Kidney (tissue), 22 donors: ENCODE measurements at places on chromosomes 7 and 10.
A peak's percentile ranks its signal among the peaks of the same experiment; 100 is the strongest.

- no peak overlapping the region for H3K4me3 ChIP-seq
- no peak overlapping the region for H3K27ac ChIP-seq
- no peaks in the 10 kb centered on the region for H3K4me1 ChIP-seq
- H3K36me3 ChIP-seq: no peaks in the 10 kb centered on the region
- no peaks in the 10 kb centered on the region for H3K27me3 ChIP-seq
- DNase-seq: no peak
Measured at GRCh38 chr7:111067251-111067650, 23.7 kb upstream of the LRRN3 start.

GRCh38 chr7:33790746-33791145 is 114.6 kb upstream of the BMPER start:
- no peaks in the 10 kb centered on the region for H3K4me1 ChIP-seq
- H3K27ac ChIP-seq: no peak overlapping the region
- H3K36me3 ChIP-seq: no peaks in the 10 kb centered on the region
- no peak overlapping the region for H3K4me3 ChIP-seq
- no peaks in the 10 kb centered on the region for H3K27me3 ChIP-seq

DNA sequence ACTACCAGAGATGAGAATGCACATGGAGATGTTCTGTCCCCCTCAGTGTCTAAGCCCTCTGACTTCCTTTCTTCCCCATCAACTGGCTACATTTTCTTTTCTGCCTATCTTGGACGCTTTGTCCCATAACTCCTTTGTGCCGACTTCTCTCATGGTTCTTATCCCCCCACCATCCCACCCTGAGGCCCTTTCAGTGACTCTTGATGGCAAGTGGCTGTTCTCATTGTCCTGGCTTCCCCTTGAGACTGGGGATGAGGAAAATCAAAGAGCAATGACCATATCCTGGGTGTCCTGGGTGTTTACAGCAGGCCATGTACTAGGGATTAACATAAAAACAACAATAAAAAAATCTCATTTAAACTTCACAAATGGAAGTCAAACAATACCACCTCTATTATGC is 18.8 kb upstream of the GGCT start:
- H3K4me1 ChIP-seq: peaks cover 5% of the 10 kb centered on the region
- no peaks in the 10 kb centered on the region for H3K27me3 ChIP-seq
- no peak overlapping the region for H3K4me3 ChIP-seq
- no peaks in the 10 kb centered on the region for H3K36me3 ChIP-seq

DNA sequence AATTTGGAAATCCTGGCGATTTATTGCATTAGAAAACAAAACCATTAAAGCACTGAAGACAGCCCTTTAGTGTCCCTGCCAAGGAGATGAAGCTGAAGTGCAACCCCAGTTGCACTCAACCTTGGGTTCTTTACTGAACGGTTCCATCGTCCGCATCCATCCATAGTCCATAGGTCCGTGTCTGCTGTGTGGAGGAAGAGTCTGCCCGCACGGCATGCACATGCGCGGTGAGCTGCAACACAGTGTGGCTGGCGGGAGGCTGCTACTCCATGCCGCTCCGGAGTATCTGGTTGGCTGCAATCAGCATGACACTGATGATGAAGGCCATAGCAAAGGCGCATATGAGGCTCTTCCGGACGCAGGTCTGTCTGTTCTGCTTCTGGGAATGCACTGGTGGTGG is 624.6 kb downstream of the CALN1 start:
- no peak overlapping the region for H3K4me3 ChIP-seq
- H3K27me3 ChIP-seq: no peaks in the 10 kb centered on the region
- DNase-seq: no peak
- no peaks in the 10 kb centered on the region for H3K4me1 ChIP-seq
- no peak overlapping the region for H3K27ac ChIP-seq

DNA sequence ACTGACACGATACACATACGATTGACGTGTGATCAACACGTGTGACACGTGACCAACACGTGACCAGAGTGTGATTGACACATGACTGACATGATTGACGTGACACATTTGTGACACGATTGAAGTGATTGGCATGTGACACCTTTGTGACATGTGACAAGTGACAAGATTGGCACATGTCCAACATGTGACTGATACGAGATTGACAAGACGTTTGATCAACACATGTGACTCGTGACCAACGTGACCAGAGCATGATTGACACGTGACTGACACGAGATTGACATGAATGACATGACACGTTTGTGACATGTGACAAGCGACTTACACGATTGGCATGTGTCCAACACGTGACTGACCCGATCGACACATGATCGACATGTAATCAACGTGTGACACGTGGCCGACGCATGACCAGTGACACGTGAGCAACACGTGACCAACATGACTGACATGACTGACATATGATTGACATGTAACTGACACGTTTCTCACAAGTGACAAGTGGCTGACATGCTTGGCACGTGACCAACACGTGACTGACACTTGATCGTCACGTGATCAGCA is 22.0 kb downstream of the CRPPA start:
- H3K27me3 ChIP-seq: no peaks in the 10 kb centered on the region
- DNase-seq: no peak
- no peak overlapping the region for H3K27ac ChIP-seq
- H3K4me1 ChIP-seq: no peaks in the 10 kb centered on the region
- H3K4me3 ChIP-seq: no peak overlapping the region
- H3K36me3 ChIP-seq: peaks cover 20% of the 10 kb centered on the region

GRCh38 chr7:50166997-50167965 is 74.2 kb upstream of the ZPBP start:
- H3K27me3 ChIP-seq: no peaks in the 10 kb centered on the region
- no peaks in the 10 kb centered on the region for H3K36me3 ChIP-seq
- no peak for DNase-seq
- no peaks in the 10 kb centered on the region for H3K4me1 ChIP-seq
- H3K4me3 ChIP-seq: no peak overlapping the region

DNA sequence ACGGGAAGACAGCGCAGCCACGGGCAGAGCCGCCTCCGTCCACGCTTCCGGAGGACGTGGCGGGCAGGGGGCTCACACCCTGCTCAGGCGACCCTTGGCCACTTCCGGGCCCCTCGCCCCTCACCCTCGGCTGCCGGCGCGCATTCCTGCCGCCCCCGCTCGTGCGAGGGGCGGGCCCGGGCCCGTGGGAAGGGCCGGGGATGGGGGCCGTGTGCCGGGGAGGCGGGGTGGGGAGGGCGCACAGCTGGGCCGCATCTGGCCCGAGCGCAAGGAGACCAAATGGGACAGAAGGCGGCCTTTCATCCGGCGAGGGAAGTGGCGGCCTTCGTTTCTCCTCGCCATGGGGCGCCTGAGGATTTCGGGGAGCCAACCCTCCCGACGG is 846 bp upstream of the LFNG start:
- no peaks in the 10 kb centered on the region for H3K27me3 ChIP-seq
- H3K36me3 ChIP-seq: no peaks in the 10 kb centered on the region
- H3K4me1 ChIP-seq: no peaks in the 10 kb centered on the region
- H3K4me3 ChIP-seq: no peak overlapping the region
- peak overlapping the region; percentile 32 for H3K27ac ChIP-seq

DNA sequence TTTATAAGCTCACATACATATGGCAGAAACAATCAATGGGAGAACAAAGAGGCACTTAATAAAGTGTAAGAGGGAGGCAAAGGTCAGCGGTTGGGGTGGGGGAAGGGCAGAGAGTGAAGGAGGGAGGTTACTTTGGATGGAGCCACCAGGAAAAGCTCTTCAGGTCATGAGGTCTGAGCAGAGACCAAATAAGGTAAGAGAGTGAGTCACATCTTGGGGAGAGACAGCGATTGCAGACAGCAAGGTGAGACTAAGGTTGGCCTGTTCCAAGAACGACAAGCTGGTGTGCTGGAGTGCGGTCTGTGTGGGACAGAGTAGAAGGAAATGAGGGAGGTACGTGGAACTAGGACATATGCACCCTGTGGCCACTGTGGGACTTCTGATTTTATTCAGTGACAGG is 74.3 kb upstream of the TOMM7 start:
- H3K36me3 ChIP-seq: no peaks in the 10 kb centered on the region
- H3K27me3 ChIP-seq: no peaks in the 10 kb centered on the region
- H3K27ac ChIP-seq: no peak overlapping the region
- H3K4me1 ChIP-seq: no peaks in the 10 kb centered on the region
- no peak overlapping the region for H3K4me3 ChIP-seq

DNA sequence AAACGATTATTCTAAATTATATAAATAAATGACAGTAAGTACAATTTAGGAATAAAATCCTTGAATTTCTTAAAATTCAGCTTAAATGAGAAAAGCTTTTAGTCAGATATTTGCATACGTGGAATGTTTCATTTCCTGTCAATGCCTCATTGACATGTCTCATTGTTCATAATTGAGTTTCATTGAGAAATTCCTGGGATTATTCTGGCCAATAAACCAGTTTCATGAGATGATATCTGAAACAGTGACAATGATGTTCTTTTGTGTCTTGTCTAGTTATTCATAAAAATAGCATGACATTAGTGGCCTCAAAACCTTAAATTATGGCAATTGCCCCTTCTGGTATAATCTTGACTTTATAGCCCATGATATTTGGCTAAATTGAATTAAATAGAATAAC is 95.8 kb downstream of the DKK1 start:
- no peak overlapping the region for H3K27ac ChIP-seq
- no peak for DNase-seq
- H3K4me3 ChIP-seq: no peak overlapping the region
- H3K27me3 ChIP-seq: no peaks in the 10 kb centered on the region

- no peak for DNase-seq
- H3K27ac ChIP-seq: no peak overlapping the region
- no peak overlapping the region for H3K4me3 ChIP-seq
- H3K4me1 ChIP-seq: no peaks in the 10 kb centered on the region
- peaks cover 6% of the 10 kb centered on the region for H3K36me3 ChIP-seq
Measured at GRCh38 chr7:30584415-30584814, 10.3 kb upstream of the GARS1 start.

DNA sequence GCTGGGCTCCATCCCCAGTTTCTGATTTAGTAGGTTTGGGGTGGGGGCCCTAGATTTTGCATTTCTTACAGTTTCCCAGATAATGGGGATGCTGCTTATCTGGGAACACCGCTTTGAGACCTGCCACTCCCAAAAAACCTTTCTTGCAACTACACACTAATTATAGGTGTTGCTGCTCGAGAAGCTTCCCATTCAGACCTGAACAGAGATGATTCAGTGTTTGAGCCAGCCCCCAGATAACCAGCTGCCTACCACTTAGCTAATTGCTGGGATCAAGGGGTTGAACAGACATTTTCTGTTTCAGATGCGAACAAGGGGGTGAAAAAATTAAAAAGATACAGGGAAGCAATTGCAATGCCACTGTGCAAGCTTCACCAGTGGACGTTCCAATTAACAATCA is 448.5 kb downstream of the KCNMA1 start:
- no peaks in the 10 kb centered on the region for H3K4me1 ChIP-seq
- no peak overlapping the region for H3K4me3 ChIP-seq
- H3K27me3 ChIP-seq: no peaks in the 10 kb centered on the region
- H3K27ac ChIP-seq: no peak overlapping the region
- DNase-seq: no peak

- no peaks in the 10 kb centered on the region for H3K4me1 ChIP-seq
- H3K4me3 ChIP-seq: no peak overlapping the region
- no peak for DNase-seq
Measured at GRCh38 chr10:131173484-131174210, 137.9 kb downstream of the TCERG1L start.

- no peaks in the 10 kb centered on the region for H3K4me1 ChIP-seq
- no peaks in the 10 kb centered on the region for H3K36me3 ChIP-seq
- H3K4me3 ChIP-seq: no peak overlapping the region
- DNase-seq: no peak
Measured at GRCh38 chr10:127919418-127920271, 12.7 kb downstream of the PTPRE start.

- H3K36me3 ChIP-seq: peaks cover 12% of the 10 kb centered on the region
- H3K27me3 ChIP-seq: no peaks in the 10 kb centered on the region
- H3K4me3 ChIP-seq: no peak overlapping the region
- no peak overlapping the region for H3K27ac ChIP-seq
- no peaks in the 10 kb centered on the region for H3K4me1 ChIP-seq
- DNase-seq: no peak
Measured at GRCh38 chr7:131443496-131443895, 112.9 kb downstream of the PODXL start.

DNA sequence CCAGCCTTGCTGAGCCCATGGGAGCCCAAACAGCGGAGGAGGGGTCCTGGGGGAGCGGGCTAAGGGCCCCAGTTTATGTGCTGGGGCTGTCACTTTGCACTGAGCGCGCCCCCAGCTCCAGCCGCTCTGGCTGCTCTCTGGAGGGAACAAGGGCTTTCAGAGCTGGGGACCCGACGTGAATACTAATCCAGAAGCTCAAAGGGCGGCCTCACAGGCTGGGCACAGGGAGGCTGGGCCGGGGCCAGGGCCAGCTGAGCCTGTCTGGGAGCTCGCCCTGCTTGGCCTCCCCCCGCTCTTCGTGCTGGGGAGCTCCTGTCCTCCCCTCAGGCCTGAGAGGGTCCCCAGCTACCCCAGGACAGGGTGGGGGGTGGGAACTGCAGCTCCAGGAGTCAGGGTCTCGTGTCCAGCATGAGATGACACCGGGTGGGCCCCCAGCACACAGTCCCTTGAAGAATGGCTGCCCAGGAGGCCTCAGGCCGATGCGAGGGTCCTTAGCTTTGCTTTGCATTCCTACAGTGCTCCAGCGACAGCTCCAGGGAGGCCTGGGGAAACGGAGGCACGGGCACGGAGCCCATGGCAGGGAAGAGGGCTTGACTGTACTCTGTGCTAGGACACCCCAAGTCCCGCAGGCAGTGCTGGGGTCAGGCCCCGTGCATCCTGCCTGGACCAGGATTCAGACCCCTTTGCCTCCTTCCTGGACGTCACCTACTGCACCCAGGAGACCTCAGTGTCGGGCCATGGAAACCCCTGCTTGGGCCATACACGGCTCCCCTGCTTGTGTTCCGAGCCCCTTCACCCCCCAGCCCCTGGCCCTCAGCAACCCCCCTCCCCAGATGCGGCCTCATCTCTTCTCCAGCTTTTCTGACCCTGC is 5.8 kb upstream of the AMZ1 start:
- H3K4me3 ChIP-seq: no peak overlapping the region
- peak; percentile 62 for DNase-seq
- H3K4me1 ChIP-seq: no peaks in the 10 kb centered on the region
- H3K36me3 ChIP-seq: no peaks in the 10 kb centered on the region
- H3K27me3 ChIP-seq: no peaks in the 10 kb centered on the region
- no peak overlapping the region for H3K27ac ChIP-seq

DNA sequence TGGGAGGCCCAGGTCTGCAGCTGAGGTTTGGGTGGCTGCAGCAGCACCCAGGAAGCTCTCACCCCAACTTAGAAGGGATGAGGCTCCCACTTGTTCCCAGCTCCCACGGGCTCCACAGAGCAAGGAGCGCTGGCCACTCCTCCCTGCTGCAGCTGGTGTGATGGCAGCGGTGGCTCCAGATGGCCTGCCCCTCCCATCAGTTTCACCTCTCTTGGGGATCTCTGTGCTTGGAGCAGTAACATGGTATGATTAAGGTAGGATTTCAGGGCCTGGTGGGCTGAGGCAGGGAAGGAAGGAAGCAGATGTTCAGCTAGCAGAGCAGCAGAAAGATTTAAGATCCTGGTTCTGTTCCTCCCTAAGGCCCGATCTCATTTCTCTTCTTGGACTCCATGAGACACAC is 66.8 kb upstream of the KIF5B start:
- no peak overlapping the region for H3K27ac ChIP-seq
- no peaks in the 10 kb centered on the region for H3K27me3 ChIP-seq
- H3K4me1 ChIP-seq: no peaks in the 10 kb centered on the region
- DNase-seq: no peak
